DMS79 (cell line): ENCODE measurements at places on chromosomes 6 and 20.
A peak's percentile ranks its signal among the peaks of the same experiment; 100 is the strongest.

DNA sequence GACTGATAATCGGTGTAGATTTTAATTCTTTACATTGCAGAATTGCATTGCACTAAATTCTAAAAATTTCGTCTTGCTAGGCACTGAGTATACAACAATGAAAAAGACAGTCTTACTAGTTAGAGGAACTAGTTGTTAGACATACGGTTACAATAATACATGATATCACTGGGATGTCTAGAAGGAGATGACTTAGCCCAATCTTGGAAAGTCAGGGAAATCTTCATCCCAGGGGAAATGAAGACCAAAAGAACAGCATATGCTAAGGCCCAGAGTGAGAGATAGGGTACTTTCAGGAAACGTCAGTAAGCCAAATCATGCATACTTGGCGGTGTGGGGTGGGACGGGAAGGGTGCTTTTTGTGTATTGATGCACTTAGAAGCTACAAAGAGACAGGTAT is 901 bp downstream of the CEP57L1 start:
- no peak for DNase-seq

DNA sequence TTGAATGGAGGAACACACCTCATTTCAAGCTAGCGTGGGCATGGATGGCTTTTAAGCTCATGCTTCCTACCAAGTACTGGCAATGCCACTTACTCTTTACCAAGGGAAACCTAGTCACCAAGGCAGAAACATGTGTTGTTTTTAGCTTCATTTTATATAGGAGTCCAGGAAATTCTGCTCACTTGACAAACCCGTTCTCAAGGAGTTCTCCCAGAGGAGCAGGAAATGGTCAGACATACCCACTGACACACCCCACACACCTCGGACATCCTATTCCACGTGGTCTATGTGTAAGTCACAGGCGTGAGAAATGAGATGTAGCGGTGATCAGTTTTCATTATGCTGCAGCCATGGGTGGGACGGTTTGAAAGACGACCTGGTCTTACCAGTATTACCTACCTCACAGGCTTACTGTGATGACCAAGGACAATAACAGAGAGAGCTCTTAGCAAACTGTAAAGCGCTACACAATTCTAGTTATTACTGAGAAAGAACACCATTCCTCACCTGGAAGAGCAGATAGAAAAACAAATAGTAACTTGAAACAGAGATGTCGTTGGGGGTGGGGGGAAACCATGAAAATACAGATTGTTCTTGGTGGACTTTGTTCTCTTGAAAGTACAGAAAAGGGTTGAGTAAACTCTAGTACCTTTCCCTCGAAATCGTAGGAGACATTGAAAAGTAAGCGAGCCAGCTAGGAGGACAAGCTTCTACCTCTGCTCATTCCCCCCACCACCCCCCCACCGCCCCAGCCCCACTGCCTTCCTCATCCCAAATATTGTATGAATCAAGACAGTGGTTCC is 1.7 kb downstream of the CNKSR3 start:
- peak; percentile 4 for DNase-seq

DNA sequence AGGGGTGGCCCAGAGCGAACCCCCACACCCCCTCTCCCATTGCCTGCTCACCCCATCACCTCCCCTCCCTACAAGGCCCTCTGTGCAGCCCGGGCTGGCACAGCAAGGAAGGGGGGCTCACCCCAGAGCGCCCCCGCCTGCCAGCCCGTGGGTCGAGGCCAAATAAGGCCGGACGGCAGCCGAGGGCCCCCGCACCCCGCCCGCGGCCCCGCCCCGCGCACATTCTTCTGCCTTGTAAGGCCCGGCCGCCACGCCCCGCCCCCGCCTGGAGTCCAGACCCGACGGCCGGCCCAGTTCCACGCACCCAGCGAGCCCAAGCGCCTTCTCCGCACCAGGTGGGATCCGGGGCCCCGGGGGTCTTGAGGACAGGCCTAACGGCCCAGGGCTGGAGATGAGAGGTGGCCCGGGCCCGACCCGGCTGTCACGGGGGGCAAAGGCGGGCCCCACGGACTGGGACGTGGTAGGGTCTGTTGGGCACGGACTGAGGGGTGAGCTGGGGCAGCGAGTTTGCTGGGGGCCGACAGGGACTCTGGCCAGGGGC is at the start of gene MYL9:
Gene MYL9 (plus strand): TSS at position 293 of the 541 bp plus-strand sequence. CDS start 3,366 bp downstream, outside the sequence.
- DNase-seq, result no peak

- DNase-seq, result no peak
Observed at GRCh38 chr6:25478973-25479372, 173.0 kb upstream of the SCGN start.

- DNase-seq, result no peak
Observed at GRCh38 chr6:154995254-154996015, at the start of gene TIAM2. Gene TIAM2, plus strand, starts transcription at chr6:154995315. Its CDS starts 133,909 bp downstream, at chr6:155129224.

- DNase-seq, result no peak
Observed at GRCh38 chr6:38034274-38034914, 214.9 kb downstream of the ZFAND3 start.

- DNase-seq, result no peak
Observed at GRCh38 chr6:23661549-23661948, 464.5 kb upstream of the NRSN1 start.

DNA sequence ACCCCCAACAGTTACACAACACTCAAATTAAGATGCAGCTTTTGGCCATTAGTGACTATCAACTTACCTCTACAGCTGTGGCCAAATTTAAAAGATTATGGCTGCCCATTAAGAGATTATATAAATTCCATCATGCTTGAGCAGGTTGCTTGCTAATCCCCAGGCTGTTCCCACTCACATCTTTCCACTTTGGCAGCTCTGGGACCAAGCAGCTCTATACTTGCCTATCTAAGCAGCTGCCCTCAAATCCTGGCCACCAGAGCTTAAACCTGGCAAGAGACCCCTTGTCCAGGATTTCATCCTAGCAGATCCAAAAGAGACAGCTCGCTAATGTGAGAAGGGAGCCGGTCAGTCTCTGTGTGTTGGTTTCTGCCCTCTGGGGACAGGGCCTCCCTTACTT is 127.9 kb downstream of the SLC23A2 start:
- DNase-seq, result no peak

DNA sequence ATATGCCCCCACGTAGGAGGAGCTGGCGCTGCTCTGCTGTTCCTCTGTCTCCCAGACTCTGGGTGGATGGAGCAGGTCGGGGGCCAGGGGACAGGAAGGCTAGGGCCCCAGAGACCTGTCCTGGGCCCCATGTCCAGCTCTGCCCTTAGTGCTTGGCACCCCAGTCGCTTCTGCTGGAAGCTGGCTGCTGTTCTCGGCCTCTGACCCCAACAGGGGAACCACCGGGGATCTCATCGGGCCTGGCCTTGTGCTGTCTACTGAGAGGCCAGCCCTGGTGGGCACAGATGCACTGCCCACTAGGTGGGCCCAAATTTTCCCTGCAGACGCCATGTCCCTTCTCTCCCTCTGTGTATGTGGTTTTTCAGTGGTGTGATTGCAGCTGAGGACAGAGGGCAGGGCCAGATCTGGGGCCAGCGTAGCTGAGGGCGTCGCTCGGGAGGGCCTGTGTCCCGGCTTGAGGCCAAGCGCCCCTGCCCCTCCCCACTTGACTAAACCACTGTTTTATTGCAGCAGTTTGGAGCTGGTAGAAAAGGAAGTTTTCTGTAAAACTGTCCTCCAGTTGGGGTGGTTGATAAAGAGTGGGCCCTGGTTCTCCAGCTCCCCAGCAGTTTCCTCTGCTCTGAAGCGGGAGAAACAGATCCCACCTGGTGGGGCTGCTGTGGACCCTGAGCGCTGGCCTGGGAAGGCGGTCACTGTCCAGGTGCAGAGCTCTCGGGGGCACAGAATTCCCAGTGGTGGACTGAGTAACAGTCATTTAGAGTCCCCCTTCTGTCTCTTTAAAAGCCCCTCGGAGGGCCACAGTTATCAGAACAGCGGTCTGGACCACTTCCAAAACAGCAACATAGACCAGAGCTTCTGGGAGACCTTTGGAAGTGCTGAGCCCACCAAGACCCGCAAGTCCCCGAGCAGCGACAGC is 5.9 kb upstream of the COL20A1 start:
- DNase-seq, result no peak

DNA sequence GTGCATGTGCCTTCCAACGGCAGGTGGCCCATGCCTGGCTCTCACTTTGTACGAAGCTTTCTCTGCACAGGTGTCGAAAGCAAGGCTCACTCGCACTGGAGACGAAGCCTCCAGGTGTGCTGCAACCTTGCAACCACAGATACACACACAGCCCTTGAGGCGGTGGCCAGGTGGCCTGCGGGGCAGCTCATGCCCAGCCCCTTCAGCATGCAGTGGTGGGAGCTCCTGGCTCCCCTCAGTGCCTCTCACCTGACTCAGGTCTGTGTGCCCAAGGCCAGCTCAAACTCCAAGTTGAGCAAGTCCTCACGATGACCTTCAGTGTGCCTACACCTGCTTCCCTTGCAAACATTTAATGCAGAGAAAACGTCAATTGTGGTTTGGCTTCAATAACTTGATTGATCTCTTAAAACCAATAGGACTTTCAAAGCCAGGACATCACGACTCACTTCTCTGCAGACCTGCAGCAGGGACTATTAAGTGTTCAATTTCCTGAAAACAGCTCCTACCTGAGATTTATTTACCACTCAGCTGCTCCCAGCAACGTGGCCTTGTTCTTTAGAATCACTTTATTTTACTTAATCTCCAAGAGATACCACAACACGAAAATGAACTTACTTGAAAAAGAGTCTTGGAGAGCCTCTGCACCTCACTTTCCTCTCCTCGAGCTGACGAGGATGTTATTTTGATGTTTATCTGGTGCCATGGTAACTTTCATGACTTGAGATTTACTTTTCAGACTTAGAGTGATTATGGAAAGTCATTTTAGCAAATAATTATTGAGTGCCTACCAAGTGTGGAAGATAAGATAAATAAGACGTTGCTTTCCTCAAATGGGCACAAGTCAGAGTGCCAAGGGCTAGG is 86.3 kb downstream of the SLC22A23 start:
- no peak for DNase-seq

- DNase-seq, result no peak
Observed at GRCh38 chr6:141460743-141461484, 671.8 kb upstream of the GJE1 start.

GRCh38 chr6:53119772-53120409 is 28.8 kb downstream of the GCM1 start:
- no peak for DNase-seq

DNA sequence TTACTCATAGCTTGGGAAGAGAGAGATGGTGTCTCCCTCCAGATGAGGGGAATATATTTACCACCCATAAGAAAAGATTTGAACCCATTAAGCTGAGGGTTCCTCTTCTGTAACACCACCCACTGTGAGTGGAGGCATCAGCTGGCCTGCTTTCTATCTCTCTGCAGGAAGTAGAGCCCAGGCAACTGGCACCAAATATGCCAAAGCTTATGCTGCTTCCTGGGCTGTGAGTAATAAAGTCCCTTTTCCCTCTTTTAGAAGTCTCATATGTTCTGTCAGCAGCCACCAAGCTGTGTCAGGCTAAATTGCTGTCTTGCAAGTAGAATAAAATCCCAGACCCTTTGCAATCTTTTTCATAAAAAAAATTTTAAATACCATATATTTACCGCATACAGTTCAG is 241.4 kb downstream of the LAMA2 start:
- no peak for DNase-seq

- no peak for DNase-seq
Observed at GRCh38 chr6:126600258-126600916, 260.5 kb downstream of the CENPW start.

GRCh38 chr6:111444794-111445193 is 38.2 kb downstream of the REV3L start:
- DNase-seq, result no peak

- no peak for DNase-seq
Observed at GRCh38 chr20:51930775-51931174, 128.5 kb upstream of the SALL4 start.

GRCh38 chr6:22142856-22143255 is 154.0 kb downstream of the PRL start:
- DNase-seq, result no peak

GRCh38 chr6:106870069-106870468 is 104.5 kb downstream of the CD24 start:
- DNase-seq, result no peak

DNA sequence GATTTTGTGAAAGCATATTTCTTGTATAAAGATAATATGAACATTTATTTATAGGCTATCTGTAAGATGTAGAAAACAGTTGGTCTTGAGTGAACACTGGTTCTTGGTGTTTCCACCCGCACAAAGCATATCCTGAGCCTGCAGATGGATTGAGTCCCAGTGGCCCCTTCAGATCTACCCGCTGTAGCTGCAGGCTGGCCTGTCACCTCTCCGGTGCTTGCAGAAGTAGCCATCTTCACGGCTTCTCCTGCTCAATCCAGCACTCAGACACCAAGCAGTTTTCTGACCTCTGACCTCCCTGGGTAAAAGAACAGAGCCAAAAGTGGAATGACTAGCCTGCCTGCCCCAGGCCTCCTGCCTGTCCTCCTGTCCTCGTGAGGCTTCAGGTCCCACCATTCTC is 22.7 kb downstream of the LYRM2 start:
- DNase-seq, result no peak

DNA sequence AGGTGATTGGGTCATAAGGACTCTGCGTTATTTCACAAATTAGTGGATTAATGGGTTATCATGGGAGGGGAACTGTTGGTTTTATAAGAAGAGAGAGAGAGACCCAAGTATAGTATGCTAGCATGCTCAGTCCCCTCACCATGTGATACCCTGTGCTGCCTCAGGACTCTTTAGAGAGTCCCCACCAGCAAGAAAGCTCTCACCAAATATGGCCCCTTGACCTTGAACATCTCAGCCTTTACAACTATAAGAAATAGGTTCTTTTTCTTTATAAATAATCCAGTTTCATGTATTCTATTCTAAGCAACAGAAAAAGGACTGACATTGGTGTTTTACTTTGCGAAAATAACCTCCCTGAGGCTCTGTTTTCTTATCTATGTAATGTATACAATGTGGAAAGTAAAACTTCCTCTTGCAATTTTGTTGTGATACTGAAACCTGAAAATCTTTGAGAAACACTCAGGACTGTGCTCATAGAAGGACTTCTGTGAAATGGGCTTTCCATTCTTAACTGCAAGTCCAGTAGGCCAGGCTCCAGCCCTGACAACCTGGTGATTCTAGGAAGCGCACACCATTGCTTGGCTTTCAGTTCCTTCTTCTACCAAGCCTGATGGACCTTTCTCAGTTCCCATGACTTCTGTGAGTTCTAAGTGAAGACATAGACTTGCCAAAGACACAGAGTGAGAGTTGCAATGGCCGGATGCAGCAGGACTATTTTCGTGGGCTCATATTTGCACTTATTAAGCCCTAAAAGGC is 21.9 kb downstream of the SIRPD start:
- no peak for DNase-seq
